NCI-H1092 treated with DMSO at 0.1 percent for 48 hours (cell line): ENCODE measurements at places on chromosomes 16 and 17.

- DNase-seq: no peak
Observed at GRCh38 chr17:30360086-30360808, 18.5 kb upstream of the CPD start.

- no peak for DNase-seq
Observed at GRCh38 chr16:30786115-30786935, 680 bp downstream of the ZNF629 start.

DNA sequence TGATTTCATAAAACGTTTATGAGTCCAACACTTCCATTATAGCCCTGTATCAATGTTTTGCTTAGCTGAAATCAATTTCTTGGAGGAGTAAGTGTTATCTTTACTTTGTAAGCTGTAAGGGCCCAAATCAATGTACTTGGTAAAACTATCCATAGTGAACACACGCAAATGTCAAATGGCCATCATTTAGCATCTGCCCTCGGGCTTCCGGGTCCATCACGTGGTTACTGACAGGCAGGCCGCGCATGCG, 687 bp upstream of the NARF start:
- DNase-seq: no peak

- no peak for DNase-seq
Observed at GRCh38 chr17:59641799-59642484, 22.2 kb downstream of the CLTC start.

- DNase-seq: no peak
Observed at GRCh38 chr17:2800367-2800766, 4.1 kb downstream of the RAP1GAP2 start.

DNA sequence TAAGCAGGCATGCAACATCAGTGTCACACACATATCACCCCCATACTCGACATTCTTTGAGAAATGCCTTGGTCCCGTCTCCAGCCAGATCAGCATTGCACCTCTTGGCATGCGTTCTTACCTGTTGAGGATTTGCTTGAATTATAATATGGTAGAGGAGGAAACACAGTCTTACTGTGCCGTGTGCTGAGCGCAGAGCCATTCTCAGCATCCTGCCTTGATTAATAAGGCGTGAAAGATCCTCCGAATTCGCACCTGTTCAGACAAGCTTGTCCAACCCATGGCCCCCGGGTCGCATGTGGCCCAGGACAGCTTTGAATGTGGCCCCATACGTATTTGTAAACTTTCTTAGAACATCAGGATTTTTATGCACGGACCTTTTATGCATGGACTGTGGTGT, 408.1 kb downstream of the WWOX start:
- no peak for DNase-seq

GRCh38 chr17:81967533-81968395, 6.8 kb upstream of the NOTUM start:
- peak; percentile 57 for DNase-seq

DNA sequence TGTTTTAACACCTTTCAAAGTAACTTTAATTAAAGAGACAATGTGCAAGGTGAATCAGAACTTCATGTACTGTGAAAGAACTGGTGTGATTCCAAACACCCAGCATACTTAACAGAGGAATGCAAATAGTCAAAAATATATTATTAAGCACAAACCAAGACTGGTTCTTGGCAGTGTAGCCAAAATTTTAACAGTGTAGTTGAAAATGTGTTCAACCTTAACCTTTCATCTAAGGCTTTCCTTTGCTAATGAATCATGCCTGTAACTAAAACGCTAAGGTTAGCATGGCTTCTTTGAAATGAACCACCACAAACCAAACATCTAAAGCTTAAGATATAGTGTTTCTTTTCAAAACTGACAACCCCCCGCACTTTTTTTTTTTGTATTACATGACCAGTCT, 146.3 kb upstream of the AXIN2 start:
- DNase-seq: no peak

DNA sequence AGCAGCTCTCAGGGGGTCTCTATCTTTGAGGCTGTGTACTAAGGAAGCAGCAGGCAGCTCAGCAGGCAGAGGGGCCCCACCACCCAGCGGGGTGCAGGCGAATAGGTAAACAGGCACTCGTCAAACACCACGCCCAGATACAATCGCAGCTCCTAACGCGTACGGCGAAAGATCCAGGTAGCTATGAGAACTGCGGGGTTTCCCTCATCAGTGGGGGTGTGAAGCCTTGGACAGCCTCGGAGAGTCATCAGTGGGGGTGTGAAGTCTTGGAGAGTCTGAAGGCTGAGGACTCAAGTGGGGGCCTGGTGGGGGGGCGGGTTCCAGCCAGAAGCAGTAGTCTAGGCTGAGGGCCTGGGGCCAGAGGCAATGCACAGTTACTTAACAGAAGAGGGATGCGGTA, 69.0 kb downstream of the RTN4RL1 start:
- DNase-seq: no peak

GRCh38 chr17:64377769-64378282, 12.8 kb downstream of the PECAM1 start:
- no peak for DNase-seq

- no peak for DNase-seq
Observed at GRCh38 chr17:41717408-41718286, 5.5 kb downstream of the GAST start.

GRCh38 chr16:71781741-71782140, 26.9 kb downstream of the AP1G1 start:
- DNase-seq: no peak

DNA sequence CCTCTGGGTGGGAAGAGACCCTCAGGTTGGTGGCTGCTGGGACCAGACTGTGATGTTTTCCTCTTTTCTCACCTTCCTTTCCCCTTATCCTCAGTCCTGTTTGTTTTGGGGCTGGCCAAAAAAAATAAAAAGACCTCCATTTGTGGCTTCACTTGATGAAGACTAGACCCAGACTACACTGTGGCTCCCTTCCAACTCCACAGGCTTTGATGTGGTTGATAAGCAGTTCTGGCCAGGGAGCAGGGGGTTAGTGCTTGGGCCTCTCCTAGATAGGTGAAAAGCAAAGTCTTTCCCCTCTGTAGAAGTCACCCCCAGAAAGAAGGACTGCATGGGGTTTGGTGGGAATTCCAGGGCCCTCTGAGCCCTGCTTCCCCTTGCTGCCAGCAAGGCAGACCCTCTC, 11.2 kb upstream of the ADAM11 start:
- no peak for DNase-seq
